ENCODE measurements at places on chromosomes 13 and 19. TPM values are rescaled to one million over a fixed set of nuclear protein-coding genes. Genes with fewer than 3 reads are reported as not detected.
A peak's percentile ranks its signal among the peaks of the same experiment; 100 is the strongest.

WDR62 gene
- 5.9 TPM for total RNA-seq

PIN1 gene
- 60.0 TPM for total RNA-seq

C1QTNF9 gene
- not detected for total RNA-seq

- DNase-seq: no peak
These were observed at the start of gene FXYD5 for GRCh38 chr19:35154525-35155406. Gene FXYD5 (plus strand): TSS chr19:35154735. CDS start chr19:35155551, 816 bp downstream.

- no peak for DNase-seq
These were observed 111.1 kb downstream of the DNAJC3 start for GRCh38 chr13:95788100-95788463.

FAM216B gene
- not detected for total RNA-seq

CATSPERD gene
- not detected for total RNA-seq

IZUMO2 gene
- not detected for total RNA-seq

DNA sequence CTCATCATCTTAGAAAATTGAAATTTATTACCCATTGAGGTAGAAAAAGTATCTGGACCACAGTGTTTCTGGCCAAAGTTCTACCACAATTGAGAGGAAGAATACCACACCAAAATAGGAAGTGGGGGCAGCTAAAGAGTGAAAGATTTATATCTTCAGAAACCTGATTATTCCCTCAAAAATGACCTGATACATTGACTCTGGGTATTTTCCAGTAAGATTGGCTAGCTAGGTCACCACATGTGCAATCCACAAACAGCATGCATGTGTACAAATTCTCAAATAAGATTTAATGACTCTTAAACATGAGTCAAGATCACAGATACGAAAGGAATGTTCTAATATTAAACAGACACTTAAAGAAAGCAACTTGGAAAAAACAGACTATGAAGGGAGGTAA is 1516.2 kb upstream of the PCDH20 start:
- DNase-seq: no peak

NCR1 gene
- not detected for total RNA-seq

DNA sequence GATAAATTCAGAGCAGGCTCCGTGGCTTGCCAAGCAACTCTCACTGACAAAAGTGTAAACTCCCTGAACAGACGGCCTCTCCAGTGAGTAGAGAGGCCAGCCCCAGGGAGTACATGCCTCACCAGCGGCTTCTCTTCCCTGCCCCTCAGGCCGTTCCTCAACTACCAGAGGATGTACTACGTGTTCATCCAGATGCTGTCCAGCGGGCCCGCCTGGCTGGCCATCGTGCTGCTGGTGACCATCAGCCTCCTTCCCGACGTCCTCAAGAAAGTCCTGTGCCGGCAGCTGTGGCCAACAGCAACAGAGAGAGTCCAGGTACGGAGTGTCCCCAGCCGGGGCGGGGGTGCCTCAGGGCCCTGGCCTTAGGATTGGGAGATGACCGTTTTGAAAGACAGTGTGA is 93.4 kb upstream of the MCF2L start:
- DNase-seq: no peak

DNA sequence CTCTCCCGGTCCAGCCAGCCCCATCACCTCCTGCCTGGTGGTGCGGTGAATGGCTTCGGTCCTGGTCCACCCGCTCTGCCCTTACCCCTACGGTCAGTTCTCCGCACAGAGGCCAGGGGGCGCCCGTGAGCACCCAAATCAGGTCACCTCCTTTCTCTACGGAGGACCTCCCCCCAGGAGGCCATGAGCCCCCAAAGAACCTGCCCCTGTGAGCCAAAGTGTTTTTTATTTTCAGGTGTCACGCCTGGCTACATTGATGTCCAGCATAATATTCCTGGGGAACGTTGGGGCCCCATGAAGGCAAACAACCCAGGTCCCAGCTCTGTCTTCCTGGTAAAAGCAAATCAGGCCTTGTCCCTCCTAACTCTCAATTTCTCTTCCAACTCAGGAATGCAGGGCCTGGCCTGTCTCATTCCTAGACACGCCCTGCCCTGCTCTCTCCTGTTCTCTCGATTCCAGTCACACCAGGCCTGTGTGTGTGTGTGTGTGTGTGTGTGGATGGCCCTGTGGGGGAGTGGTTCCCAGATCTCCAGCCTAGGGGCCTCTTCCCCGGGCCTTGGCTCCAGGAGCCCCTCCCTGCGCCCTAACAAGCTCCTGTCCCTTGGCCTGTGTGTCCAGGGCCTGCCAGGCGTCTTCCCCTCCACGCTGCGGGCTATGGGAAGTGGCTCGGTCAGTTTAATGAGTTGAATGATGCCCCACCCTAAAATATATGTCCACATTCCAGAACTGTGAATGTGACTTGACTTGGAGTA is 9.7 kb upstream of the GIPC1 start:
- DNase-seq: peak; percentile 81

DNA sequence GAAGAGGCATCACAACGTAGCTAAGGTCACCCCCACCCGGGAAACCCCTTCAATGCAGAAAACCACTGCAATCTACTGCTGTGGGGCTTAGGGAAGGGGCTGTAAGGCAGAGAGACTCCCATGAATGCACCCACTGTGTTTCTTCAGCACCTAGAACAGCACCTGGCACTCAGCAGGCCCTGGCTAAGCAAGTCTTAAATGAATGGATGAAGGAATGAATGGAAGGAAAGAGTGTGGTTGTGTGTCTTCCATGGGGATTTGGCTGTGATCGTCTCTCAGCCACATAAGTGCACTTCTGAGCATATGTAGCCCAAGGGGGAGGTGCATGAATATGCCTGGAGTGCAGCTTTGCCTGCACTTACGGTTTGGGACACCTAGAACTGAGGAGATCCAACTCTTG is 2.9 kb downstream of the CCDC159 start:
- DNase-seq: no peak

DNA sequence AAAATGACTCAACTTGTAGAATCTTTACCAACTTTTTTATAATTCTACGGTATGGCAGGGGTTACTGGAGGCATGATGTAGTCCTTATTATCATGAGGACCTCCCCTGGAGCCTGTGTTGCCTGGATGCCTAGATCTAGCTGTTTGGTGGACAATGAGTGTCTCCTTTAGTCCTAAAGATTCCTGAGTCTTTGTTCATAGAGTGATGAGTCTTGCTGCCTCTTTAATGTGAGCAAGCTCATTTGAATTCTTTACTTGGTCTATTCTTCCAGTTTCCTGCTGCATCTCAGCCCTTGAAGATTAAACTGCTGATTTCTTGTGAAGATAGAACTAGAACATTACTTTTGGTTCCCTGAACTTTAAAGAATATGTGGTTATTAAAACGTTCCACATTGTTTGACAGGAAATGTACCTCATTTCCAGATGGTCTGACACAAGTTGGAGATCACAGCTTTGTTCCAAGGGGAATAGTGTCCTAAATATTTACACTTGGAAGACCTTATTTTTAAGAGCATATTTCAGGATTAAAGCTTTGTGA is 51.9 kb downstream of the SLAIN1 start:
- DNase-seq: no peak

GRCh38 chr13:99688776-99689175 is 187.5 kb downstream of the TM9SF2 start:
- DNase-seq: no peak

DNA sequence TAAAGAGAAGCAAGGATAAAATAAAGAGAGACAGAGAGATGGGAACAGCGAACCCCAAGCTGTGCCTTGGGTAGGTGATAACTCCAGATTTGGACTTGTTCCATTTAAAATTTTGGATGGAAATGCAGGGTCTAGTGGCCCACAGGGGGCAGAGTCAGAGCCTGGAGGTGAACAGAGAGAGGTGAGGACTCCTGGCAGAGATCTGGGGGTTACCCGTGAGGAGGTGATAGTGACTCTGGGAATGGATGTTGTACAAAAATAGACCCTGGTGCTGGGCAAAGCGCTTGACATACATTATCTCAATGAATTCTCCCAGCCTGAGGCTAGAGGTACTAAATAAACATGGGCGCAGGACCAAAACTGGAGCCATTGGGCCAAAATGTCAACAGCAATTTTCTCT is 14.3 kb upstream of the DHRS12 start:
- no peak for DNase-seq

- peak; percentile 50 for DNase-seq
These were observed 348.3 kb downstream of the LIG4 start for GRCh38 chr13:107866941-107867623.

DNA sequence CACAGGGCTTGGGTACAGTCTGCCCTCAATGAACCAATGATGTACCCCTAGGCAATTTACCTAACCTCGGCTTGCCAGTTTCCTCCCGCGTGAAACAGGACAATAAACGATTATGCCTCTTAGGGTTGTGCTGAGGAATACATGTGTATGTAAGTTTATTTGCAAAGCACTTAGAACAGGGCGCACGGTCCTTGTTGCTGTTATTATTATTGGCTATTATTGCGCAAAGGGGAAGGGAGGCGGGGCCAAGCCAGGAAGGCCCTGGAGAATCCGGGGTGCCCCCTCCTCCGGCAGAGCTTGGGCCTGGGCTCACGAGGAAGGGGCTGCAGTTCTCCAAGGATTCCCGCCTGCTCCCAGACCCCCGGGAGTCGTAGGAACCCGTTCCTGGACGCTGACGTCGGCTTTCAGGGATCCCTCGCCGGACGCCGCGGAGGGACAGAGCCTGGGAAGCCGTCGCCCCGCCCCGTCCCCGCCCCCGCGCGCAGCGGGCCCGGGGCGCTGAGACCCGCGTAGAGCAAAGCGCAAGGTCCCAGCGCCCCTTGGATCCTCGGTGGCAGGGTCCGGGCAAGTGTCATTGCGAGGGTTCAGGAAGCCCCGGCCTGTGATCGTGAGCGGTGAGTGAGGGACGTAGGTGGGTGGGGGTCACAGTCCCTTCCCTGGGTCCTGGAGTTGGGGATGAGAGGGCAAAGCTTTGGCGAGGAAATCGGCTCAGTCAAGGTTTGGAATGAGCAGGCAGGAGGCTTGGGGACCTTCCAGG is at the start of gene TMEM91:
TSS of gene TMEM91 (plus strand) at position 293 of the 757 bp plus-strand sequence. CDS start 1,777 bp downstream, outside the sequence.
- peak; percentile 72 for DNase-seq

DNA sequence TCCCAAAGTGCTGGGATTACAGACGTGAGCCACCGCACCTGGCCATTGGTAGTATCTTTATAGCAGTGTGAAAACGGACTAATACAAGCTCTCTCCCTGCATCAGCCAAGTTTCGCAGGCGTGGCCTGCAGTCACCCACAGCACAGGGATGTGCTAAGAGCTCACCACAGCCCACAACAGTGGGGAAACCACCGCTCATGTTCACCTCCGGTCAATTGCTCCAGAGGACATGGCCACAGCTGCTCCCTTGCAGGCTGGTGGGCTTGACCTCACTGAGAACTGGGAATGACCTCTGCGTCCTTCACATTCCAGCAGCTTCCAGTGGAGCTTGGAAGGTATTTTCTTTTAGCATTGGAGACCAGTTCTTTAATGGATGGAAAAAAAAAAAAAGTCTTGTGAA is 156.4 kb downstream of the KCTD15 start:
- DNase-seq: no peak

DNA sequence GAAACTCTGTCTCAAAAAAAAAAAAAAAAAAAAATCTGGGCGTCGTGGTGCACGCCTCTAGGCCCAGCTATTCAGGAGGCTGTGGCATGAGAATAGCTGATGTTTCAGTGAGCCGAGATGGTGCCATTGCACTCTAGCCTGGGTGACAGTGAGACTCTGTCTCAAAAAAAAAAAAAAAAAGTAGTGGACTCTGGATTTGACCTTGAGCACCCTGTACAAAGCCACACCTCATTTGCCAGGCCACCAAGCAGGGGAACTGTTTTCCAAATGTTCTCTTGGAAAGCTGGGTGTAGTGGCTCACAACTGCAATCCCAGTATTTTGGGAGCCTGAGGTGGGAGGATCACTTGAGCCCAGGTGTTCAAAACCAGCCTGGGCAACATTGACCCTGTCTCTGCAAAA is 3.8 kb upstream of the ZNF555 start:
- DNase-seq: no peak

DNA sequence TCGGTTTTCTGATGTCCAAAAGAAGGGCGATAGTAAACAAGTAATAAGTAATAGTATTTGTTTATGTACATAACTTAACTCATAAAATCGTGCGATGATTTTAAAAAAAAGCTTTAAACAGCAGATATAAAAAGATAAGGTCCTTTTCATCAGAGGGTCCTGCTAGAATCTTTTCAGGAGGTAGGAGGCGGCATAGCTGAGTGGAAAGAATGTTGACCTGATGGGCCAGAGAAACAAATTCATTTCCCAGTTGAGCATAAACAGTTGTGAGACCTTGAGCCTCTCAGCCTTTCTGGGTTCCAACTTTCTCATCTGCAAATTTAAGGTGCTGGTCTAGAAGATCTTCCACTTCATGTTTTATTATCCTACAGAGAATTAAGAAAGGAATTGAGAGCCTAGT is 173.5 kb downstream of the LACC1 start:
- DNase-seq: no peak

DNA sequence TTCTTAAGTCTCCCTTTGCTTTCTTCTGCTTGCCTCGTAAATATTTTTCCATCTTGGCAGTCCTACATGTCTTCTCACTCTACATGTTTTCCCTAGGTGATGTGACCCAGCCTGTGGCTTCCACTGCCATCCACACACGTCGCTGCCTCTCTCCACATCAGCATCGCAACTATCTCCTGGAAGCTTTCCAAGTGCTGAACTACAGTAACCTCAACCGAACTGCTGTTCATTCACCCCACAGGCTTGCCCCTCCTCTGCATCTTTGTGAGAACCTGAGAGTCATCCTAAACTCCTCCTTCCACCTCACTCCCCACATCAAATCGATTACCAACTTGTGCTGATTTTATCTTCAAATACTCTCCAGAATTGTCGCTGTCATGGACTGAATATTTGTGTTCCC is 41.2 kb upstream of the USPL1 start:
- DNase-seq: no peak

DNA sequence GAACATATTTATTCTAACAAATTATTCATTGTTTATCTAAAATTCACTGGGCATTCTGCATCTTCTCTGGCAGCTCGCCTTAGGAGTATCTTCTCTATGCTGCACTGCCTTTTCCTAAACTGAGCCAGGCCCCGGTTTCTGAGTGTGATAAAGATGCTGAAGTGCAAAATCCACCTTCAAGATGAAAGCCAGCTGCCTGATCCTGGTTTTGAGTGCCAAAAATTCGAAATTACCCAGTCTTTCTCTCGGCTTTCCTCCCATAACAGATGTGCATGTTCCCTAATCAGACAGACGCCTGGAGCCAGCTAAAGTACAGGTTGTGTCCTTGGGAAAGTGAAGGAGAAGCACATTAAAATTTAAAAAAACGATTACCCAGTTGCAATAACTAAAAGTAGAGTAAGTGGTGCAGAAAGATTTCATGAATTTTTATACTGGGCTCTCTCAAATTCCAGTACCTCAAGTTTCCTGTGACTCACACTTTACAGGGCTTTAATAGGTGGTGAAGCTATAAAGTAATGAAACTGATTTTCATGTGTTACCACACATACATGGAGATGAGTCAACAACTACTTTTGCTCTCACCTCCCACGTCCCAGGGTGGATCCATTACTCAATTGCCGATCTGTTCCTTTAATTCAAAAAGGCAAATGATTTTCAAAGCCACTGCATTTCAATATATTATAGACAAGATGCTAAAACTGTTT is 65.0 kb upstream of the GTF2F2 start:
- DNase-seq: no peak

DNA sequence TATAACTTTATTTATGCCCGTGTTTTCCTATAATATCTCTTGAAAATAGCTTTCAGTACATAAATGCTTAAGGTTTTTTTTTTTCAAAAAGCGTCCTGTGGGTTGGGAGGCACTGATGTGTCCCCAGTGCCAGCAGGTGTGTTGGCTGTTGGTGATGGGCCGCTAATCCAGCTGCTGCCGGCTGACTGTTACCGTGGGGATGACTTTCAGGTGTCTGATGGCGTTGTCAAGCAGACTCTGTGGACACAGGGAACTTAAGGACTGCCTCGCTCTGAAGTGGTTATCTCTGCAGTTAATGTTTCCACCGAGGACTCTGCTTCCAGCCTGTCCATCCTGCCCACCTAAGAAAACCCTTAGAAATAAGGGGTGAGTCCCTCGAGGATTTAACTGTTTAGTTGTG is 94.5 kb downstream of the ANKRD10 start:
- no peak for DNase-seq

IRF3 gene
- total RNA-seq: 89.4 TPM
